ENCODE measurements at places on chromosomes 6 and 20. TPM values are rescaled to one million over a fixed set of nuclear protein-coding genes. Genes with fewer than 3 reads are reported as not detected.
A peak's percentile ranks its signal among the peaks of the same experiment; 100 is the strongest.

DNA sequence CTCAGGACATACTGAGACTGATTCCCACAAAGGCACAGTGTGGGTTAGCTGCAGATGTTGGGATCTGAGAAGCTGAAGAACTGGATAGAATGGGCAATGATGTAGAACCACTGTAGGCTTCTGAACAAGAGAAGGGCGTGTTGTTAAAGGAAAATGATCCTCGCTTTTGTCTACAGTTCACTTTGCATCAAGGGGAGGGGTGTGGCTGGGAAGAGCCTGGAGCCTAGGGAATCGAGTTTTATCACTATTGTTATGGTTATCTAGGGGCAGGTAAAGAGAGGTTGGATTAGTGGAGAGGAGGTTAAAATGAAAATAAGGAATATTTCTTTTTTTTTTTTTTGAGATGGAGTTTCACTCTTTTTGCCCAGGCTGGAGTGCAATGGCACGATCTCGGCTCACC is 768.1 kb downstream of the KIF16B start:
- no peak overlapping the region for H3K4me3 ChIP-seq
- no peaks in the 10 kb centered on the region for H3K27me3 ChIP-seq

DNA sequence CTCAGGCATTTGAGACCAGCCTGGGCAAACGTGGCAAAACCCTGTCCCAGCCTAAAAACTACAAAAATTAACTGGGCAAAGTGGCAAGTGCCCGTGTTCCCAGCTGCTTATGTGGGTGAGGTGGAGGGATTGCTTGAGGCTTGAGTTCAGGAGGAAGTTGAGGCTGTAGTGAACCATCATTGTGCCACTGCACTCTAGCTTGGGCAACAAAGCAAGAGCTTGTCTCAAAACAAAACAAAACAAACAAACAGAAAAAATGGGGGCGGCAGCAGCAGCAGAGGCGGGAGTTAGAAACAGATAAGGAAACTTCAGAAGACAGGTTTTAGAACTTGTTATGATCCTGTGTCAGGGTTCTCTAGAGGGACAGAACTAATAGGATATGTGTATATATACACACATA is 49.0 kb downstream of the SCAF8 start:
- no peak for DNase-seq
- peaks cover 24% of the 10 kb centered on the region for H3K4me1 ChIP-seq
- H3K27me3 ChIP-seq: no peaks in the 10 kb centered on the region
- no peak overlapping the region for H3K4me3 ChIP-seq
- H3K27ac ChIP-seq: no peak overlapping the region

DNA sequence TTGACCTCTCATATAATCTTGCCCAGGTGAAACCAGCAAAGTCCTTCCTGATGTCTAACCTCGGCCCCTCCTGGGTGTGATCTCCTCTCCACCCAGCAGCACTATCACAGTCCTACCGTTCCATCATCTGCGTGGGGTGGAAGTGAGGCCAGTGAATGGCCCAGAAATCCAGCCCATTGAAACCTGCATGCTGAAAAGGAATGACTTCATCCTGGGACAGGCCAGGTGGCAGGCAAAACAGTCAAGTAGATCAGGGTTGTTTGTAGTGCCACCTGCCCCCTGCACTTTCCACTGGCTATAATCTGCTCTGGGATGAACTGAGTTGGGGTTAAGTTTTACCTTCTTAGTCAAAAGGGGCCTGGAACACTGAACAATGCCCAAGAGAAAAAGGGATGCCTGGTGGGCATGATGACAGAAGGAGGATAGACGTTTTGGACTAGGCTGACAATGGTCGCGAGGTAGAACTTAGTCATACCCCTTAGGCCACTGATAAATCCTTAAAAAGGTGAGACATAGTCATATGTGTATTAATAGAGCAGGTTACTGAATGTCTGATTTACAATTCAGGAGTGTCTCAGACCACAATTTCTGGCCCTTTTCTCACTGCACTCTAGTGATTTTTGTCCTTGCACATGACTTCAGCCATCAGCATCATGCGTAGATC is 8.1 kb upstream of the HSP90AB1 start:
- H3K36me3 ChIP-seq: no peaks in the 10 kb centered on the region
- peak overlapping the region; percentile 87 for H3K4me3 ChIP-seq
- peaks cover 31% of the 10 kb centered on the region for H3K4me1 ChIP-seq
- no peak for DNase-seq
- H3K27me3 ChIP-seq: peaks cover 4% of the 10 kb centered on the region

DNA sequence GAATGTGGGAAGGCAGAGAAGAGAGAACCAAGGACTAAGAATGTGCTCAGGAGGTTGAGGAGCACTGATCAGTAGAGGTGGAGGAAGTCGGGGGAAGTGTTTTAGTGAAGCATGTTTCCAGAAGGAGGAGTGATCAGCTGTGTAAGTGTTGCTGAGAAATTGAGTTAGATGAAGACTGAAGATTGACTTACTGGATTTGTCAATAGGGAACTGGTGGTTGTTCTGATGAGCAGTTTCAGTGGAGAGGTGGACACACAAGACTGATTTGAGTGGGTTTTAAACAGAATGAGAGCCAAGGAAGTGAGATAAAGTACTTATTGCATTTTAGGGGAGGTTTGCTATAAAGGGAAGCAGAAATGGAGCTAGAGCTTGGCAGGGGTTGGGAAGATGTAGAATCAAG is 182.6 kb downstream of the CDKAL1 start:
- no peaks in the 10 kb centered on the region for H3K36me3 ChIP-seq
- peaks cover 30% of the 10 kb centered on the region for H3K4me1 ChIP-seq
- no peak overlapping the region for H3K27ac ChIP-seq
- DNase-seq: no peak
- no peak overlapping the region for H3K4me3 ChIP-seq
- H3K27me3 ChIP-seq: no peaks in the 10 kb centered on the region

GRCh38 chr20:19998990-19999705 is 18.0 kb upstream of the NAA20 start:
- no peak overlapping the region for H3K4me3 ChIP-seq
- H3K27me3 ChIP-seq: no peaks in the 10 kb centered on the region
- H3K36me3 ChIP-seq: peaks cover 30% of the 10 kb centered on the region
- DNase-seq: no peak
- peaks cover 41% of the 10 kb centered on the region for H3K4me1 ChIP-seq

GRCh38 chr20:43667341-43668132 is 623 bp downstream of the MYBL2 start:
- DNase-seq: no peak
- H3K4me3 ChIP-seq: peak overlapping the region; percentile 67
- peaks cover 12% of the 10 kb centered on the region for H3K27me3 ChIP-seq

- no peaks in the 10 kb centered on the region for H3K4me1 ChIP-seq
- H3K27ac ChIP-seq: no peak overlapping the region
- H3K4me3 ChIP-seq: no peak overlapping the region
- no peak for DNase-seq
- peaks cover 3% of the 10 kb centered on the region for H3K36me3 ChIP-seq
- H3K27me3 ChIP-seq: peaks cover 60% of the 10 kb centered on the region
Measured at GRCh38 chr6:1346558-1347091, 34.7 kb downstream of the FOXQ1 start.

DNA sequence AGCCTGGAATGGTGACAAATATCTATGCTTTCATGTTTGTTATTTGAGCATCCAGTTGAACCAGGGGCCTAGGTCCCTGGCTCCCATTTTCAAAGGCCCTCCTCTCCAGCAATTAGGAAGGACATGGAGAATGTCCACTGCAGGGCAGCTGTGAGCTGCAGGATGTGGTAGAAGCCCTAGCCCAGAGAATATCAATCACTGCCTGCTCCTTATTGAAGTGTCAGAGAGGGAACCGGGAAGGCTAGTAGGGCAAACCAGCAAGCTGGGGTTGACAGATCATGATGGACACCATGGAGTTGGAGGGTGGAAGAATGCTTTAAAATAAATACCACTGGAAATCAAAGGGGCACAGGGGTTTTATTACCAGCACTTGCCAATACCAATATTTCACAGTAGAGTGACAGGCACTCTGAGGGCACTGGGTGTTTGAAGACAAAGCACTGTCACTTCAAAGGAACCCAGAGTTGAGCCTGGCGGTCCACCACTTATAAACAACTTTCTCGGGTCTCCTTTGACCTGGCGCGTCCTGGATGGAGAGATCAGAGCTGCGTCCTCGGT is 47.7 kb downstream of the ZNF831 start:
- H3K4me1 ChIP-seq: peaks cover 25% of the 10 kb centered on the region
- H3K27ac ChIP-seq: no peak overlapping the region
- DNase-seq: no peak
- no peaks in the 10 kb centered on the region for H3K36me3 ChIP-seq

GRCh38 chr20:44616604-44616964 is 34.2 kb downstream of the PKIG start:
- H3K4me1 ChIP-seq: no peaks in the 10 kb centered on the region
- no peaks in the 10 kb centered on the region for H3K27me3 ChIP-seq
- no peak overlapping the region for H3K27ac ChIP-seq

- peak; percentile 59 for DNase-seq
- peak within 1 kb of the TSS; percentile 79 for H3K4me3 ChIP-seq
- no peak within 1 kb of the TSS for H3K27ac ChIP-seq
- no peaks in the 10 kb centered on the region for H3K36me3 ChIP-seq
- H3K27me3 ChIP-seq: peaks cover 79% of the 10 kb centered on the region
Measured at GRCh38 chr6:46734867-46735719, at the start of gene PLA2G7. PLA2G7 (minus strand) TSS chr6:46735375; CDS start chr6:46722891, 12,484 bp downstream.

- DNase-seq: no peak
- H3K27ac ChIP-seq: no peak overlapping the region
- H3K36me3 ChIP-seq: no peaks in the 10 kb centered on the region
- H3K27me3 ChIP-seq: no peaks in the 10 kb centered on the region
- H3K4me3 ChIP-seq: no peak overlapping the region
Measured at GRCh38 chr20:37828684-37829083, 74.2 kb upstream of the VSTM2L start.

DNA sequence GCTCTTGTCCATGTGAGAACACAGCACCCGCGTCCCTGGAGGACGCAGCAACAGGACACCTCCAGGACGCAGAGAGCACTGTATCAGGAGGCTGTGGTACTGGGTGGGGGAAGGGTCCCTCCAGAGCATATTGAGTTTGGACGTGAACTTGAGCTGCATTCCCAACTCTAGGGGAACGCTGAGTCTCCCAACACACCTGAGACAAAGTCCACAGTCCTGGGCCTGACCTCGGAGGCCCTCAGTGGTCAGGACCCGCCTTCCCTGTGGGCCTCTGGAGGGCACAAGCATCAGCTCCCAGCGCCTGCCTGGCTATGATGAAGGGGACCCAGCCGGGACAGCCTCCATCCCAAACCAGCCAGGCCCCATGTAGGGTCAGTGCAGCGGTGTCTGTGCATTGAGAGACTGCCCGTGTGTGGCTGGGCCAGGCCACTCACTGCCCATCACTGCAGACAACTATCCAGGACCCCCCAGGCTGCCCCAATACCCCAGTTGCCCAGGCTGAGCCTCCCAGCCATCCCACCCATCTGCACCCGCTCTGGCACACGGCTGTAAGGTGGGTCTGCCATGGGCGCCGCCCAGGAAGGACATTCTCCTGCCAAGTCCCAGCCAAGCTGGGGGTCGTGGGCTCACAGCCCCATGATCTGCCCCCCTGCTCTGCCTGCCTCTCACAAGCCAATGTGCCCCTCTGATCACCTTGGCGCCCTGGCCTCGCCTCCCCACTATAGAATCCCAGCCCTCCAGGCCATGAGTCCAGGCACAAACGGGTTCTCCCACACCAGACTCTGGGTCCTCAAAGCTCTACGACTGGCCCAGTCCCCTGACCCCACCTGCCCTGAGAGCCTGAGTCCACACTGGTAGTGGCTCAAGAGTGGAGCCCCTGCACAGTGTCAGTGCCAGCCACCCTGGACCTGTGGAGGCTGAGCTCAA is 115.7 kb downstream of the TAF4 start:
- H3K27ac ChIP-seq: no peak overlapping the region
- no peaks in the 10 kb centered on the region for H3K4me1 ChIP-seq
- H3K4me3 ChIP-seq: no peak overlapping the region
- H3K27me3 ChIP-seq: peaks cover 4% of the 10 kb centered on the region
- DNase-seq: no peak

The PAK5 gene
- 0.42 TPM for total RNA-seq

The GPR63 gene
- 18.5 TPM for total RNA-seq

The SFTA2 gene
- not detected for total RNA-seq

The GABRR1 gene
- not detected for total RNA-seq

The KIF6 gene
- total RNA-seq: 1.3 TPM

The POM121L2 gene
- total RNA-seq: 0.07 TPM

The RAET1E gene
- total RNA-seq: not detected

The KCTD20 gene
- total RNA-seq: 44.0 TPM

The HCRTR2 gene
- total RNA-seq: 0.18 TPM

The HINT3 gene
- 16.3 TPM for total RNA-seq
